ENCODE measurements at places on chromosomes 16 and 17. TPM values are rescaled to one million over a fixed set of nuclear protein-coding genes. Genes with fewer than 3 reads are reported as not detected.

COA3 gene
- 99.2 TPM for total RNA-seq

KCNJ18 gene
- total RNA-seq: not detected

GSG1L gene
- total RNA-seq: 2.1 TPM

MT1M gene
- total RNA-seq: 2.1 TPM

ABCA6 gene
- 31.8 TPM for total RNA-seq

KRT9 gene
- not detected for total RNA-seq

PRDM7 gene
- total RNA-seq: not detected

PTX4 gene
- 1.0 TPM for total RNA-seq

CACNG4 gene
- total RNA-seq: 1.6 TPM

GAS2L2 gene
- total RNA-seq: not detected

CD300H gene
- total RNA-seq: not detected

PYDC1 gene
- not detected for total RNA-seq

ITGAD gene
- total RNA-seq: under 0.01 TPM

TAC4 gene
- 2.1 TPM for total RNA-seq

NPB gene
- total RNA-seq: 1.0 TPM

ST6GALNAC2 gene
- 2.6 TPM for total RNA-seq

CD79B gene
- total RNA-seq: 2.1 TPM

SOX15 gene
- not detected for total RNA-seq

EFCAB5 gene
- total RNA-seq: 2.6 TPM

TBKBP1 gene
- 7.8 TPM for total RNA-seq

OR3A3 gene
- total RNA-seq: not detected

SLC16A13 gene
- under 0.01 TPM for total RNA-seq

SRCAP gene
- total RNA-seq: 17.2 TPM

FGF11 gene
- total RNA-seq: 1.0 TPM

OR3A2 gene
- 1.6 TPM for total RNA-seq

GJC1 gene
- 24.5 TPM for total RNA-seq

NR1D1 gene
- total RNA-seq: 1.0 TPM

HOXB4 gene
- total RNA-seq: 1.0 TPM

C17orf78 gene
- not detected for total RNA-seq

TP53TG3 gene
- not detected for total RNA-seq

HOXB5 gene
- total RNA-seq: not detected

SOST gene
- total RNA-seq: not detected

DHRS7C gene
- 163 TPM for total RNA-seq

SPATA22 gene
- 2.1 TPM for total RNA-seq

TMEM106A gene
- 5.2 TPM for total RNA-seq

GPRC5B gene
- total RNA-seq: 38.6 TPM

KRTAP2-2 gene
- total RNA-seq: not detected

PLA2G15 gene
- total RNA-seq: 23.0 TPM

KRTAP17-1 gene
- not detected for total RNA-seq

TVP23A gene
- total RNA-seq: 2.6 TPM

CORO6 gene
- total RNA-seq: 43.3 TPM

HOXB1 gene
- total RNA-seq: not detected

CRYM gene
- total RNA-seq: not detected

USP22 gene
- total RNA-seq: 156 TPM

OR4D1 gene
- not detected for total RNA-seq

FBXO39 gene
- total RNA-seq: under 0.01 TPM

Measured in skeletal muscle tissue (tissue), 5 donors.